ENCODE measurements at places on chromosomes 12 and 14. TPM values are rescaled to one million over a fixed set of nuclear protein-coding genes. Genes with fewer than 3 reads are reported as not detected.
A peak's percentile ranks its signal among the peaks of the same experiment; 100 is the strongest.

DNA sequence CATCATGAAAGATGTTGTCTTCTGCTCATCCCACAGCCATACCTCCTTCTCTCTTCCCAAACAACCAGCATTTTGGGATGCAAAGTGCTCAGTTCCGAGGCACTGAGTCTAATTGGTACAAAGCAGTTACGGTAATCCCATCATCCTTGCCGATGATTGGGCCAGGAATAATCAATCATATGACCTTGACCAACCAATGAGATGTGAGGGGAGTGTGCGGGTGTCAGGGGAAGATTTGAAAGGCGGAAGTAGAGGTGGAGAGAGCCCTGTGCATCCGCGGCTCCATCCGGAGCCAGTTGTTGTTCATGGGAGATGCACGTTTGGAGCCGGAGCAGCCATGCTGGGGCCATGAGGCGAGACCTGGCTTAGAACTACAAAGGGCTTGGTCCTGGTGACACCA lies 67.3 kb downstream of the SYNE3 start:
- no peak for DNase-seq

DNA sequence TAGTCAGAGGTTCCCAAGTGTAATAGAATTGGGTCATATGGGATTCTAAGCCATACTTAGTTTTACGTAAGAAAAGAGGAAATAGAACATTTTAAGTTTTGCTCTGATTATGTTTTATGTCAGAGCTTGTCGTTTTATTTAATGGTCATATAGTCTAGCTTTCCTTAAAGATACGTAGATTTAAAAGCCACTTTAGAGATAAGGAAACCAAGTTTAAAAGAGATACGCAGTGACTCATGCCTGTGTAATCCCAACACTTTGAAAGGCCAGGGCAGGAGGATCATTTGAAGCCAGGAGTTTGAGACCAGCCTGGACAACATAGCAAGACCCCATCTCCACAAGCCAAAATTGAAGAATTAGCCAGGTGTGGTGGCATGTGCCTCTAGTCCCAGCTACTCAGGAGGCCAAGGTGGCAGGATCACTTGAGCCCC lies 19.5 kb downstream of the MAPK1IP1L start:
- DNase-seq: no peak

Gene KCNH3
- 2.2 TPM for total RNA-seq

DNA sequence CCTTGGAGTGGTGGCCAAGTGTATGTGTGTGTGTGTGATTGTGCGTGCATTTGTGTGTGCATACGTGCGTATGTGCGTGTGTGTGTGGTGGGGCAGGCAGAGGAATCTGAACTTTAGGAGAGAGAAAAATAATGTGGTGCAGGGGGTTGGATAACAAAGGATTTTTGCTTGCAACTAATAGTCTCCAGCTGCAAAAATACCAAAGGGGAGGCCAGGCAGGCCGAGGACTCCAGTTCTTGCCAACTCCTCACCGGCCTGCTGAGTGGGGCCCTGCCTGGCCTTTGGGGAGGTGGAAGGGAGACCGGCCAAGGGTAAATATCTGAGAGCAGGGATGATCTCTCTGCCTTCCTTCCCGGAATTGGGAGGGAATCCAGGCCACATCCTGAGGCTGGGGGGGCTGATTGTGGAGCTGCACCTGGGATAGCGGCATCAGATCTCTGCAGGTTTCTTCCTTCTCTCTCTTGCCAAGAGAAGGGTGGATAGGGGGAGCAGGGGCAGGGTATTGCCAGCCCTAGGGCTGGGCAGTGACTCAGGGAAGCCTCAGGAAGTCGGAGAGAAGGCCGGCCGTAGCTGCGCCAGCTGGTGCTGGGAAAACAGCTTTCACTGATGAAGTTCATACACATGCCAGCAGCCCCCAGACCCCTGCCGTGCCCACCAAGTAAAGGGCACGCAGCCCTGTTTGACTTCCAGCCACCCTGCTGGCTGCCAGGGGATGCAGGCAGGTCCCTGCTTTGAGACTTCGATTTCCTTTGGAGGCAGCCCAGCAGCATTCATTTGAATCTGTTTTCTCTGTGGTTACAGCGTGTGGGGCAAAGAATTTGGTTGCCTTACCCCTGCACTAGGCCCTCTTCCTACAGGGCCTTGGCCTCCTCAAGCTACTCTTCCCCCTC lies 4.6 kb upstream of the LRP1-AS start:
- DNase-seq: peak; percentile 95

DNA sequence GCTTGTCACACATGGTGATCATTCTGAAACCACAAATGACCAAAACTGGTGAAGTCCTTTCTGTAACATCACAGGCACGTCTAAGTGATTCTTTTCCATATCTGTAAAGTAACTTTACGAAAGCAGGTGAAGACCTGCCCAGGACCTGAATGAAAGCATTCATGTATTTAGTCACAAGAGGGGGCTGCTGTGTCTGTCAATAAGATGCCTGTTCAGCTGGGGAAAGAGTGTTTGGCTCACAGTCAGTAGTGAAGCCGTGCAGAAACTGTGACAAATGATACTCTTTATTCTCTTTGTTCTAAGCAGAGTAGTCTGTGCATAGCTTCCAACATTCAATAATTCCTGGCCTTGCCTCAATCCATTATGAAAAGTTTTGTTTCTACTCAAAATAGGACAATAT lies 373.5 kb upstream of the OR4E1 start:
- no peak for DNase-seq

GRCh38 chr12:79364197-79364596 lies 326.6 kb downstream of the PAWR start:
- DNase-seq: no peak

GRCh38 chr14:66596241-66596985 lies 88.5 kb downstream of the GPHN start:
- DNase-seq: no peak

DNA sequence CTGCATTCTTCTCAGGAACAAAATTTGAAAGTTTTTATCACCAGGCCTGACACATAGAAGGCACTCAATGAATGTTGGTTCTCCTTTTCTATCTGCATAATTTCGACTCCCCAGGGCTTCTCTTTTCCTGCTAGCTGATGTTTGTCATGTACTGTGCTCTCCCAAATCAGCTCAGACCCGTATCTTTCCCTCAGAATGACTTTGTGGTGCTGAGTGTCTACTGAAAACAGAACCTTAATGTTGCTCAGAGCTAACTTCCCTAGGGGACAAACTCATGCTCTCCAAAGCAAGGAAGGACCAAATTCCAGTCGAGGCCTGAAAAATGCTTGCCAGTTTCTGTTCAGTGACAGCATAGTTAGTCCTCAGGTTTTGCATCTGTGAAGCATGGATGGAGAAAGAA lies 1.9 kb downstream of the ARHGDIB start:
- DNase-seq: no peak

Gene AMDHD1
- total RNA-seq: 0.54 TPM

- DNase-seq: no peak
These were observed 2.7 kb upstream of the RABGGTA start for GRCh38 chr14:24274101-24274543.

- no peak for DNase-seq
These were observed 10.3 kb downstream of the CLMN start for GRCh38 chr14:95309261-95310051.

DNA sequence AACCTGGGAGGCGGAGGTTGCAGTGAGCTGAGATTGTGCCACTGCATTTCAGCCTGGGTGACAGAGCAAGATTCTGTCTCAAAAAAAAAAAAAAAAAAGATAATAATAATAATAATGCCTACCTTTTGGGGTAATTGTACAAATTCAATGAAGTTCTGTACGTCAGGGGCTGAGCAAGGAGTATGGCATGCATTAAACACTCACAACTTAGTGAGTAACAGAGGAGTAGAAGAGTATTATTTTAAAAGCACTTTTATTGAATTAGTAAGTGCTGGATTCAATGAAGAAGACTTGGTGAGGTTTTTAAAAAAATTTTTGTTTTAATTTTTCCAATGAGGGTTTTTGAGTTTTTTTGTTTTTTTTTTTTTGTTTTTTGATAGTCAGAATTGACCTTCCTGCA lies 783.6 kb upstream of the TBX3 start:
- DNase-seq: no peak

DNA sequence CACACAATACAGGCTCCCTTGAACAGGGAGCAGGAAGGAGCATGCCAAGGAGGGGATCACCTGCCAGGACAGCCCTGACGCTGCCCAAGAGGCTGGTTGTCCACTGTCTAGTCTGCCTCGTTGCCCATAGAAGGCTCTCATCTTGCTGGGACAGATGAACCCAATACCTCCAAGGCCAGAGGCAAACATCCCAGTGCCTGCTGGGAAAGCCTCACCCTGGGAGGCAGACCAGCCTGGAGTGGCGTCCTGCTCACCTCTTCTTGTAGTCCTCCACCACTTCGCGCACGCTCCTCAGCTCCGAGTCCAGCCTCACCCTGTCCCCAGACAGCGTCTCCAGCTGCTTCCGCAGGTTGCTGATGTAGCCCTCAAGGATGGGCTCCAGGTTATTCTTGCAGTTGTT lies 2.4 kb downstream of the KRT73 start:
- no peak for DNase-seq

GRCh38 chr12:49824895-49825294 lies 3.3 kb downstream of the NCKAP5L start:
- no peak for DNase-seq

- DNase-seq: no peak
These were observed 28.0 kb downstream of the NELL2 start for GRCh38 chr12:44847888-44848702.

DNA sequence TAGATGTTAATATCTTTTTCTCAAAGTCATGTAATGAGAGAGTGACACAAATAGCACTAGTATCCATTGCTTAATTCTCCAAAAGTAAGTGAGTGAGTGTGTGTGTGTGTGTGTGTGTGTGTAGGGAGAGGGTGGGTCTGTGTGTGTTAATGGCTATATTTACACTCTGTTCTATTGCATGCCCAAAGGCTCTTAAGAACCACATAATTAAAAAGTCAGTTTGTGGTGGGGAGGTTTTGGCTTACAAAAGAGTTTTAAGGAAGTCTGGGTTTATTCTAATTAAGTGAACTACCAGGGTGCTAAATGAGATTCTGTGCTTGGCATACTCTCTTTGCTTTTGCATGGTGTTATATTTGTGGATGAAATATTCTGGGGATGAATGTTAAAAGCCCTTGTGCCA lies 1897.6 kb upstream of the FLRT2 start:
- no peak for DNase-seq

DNA sequence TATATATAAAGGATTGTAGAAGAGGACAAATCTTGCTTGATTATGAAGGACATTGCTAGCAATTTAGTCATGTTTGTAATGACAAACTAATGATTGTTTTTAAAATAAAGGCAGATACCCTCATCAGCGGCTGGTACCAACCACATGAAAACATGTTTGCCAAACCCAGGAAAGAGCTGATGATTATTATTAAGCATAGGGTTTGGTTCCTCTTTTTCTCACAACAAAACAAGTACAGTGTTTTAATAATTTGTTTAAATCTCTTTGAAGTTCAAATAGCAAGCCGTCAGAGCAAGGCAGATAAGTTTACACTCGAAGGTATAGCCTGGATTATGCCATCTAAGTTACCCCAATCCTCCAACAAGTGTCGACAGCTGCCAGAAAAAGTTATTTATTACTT lies 5.3 kb upstream of the SINHCAF start:
- DNase-seq: no peak

Gene IFNG-AS1
- total RNA-seq: not detected

Gene DBX2
- total RNA-seq: 0.73 TPM

DNA sequence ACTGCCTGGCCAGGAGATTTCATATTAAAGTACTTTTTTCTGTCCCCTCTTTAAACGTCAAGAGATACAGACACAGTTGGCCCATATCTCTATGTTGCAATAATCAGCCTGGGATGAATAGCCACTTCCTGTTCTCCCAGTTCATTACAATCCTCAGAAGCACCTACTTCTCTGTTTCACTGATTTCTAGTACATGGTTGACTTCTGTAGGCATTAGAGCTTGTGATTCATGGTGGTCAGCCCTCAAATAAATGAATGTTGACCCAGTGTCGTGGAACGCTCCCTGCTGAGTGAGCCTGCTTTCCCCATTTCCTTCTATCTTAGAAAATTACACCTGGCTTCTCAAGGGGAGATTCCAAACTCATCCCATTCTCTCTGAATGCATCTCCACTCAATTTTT lies 416.7 kb downstream of the PDZRN4 start:
- DNase-seq: no peak

DNA sequence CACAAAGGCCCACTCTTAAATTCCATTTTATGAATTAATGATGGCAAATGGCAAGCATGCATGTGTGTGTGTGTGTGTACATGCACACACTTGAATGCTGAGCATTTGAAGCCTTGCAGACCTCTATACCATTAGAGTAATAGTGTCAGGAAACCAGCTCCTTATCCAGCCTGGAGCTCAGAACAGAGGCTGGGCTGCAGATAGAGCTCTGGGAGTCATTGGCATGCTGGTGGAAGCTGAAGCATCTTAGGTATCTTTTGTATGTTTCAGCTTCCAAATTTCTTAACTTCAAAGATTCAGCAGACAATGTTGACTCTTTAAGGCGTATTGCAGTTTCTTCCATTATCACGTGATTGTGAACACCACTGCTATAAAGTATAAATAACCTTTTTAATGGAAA lies 192.9 kb upstream of the ARHGAP5 start:
- DNase-seq: no peak

Gene ASB2
- 0.54 TPM for total RNA-seq

GRCh38 chr12:32884962-32885361 lies 11.6 kb downstream of the PKP2 start:
- no peak for DNase-seq

Gene HOTAIR
- total RNA-seq: not detected

DNA sequence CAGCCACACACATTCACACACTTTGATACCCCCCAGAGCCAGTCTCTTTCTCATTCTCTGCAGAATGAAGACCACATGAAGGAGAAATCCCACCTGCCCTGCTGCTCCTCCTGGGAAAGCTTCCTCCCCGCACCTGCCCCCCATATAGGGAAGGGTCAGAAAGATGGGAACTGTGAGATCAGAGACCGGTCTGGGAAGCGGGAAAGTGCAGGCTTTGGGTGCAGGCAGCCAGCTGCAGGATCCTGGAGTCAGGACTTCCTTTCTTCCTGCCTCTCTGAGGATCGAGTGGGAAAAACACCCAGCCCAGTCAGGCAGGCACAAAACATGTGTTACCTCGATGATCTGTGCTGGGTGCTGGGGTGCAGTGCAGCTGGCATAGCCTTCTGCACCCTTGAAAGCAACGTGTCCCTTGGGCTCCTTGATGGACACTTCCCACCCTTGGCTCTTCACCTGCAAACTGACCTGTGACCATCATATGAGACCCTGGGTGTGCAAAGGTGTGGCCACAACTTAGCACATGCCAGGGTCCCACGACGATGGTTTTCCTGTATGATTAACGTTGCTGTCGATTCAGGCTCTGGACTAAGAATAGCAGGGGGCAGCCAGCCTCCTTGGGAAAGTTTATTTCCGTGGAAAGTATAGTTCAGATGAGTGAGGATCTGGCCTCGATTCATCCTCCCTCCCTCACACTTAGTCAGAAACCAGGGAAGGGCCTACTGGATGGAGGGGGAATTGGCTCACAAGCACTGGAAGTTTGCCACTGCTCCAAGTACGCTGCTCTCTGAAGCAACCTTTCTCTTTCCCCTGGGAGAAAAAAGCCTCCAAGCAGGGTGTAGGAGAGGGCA lies 105.4 kb upstream of the MED13L start:
- DNase-seq: no peak

Gene LMO3
- total RNA-seq: 62.1 TPM

Gene SERPINA3
- total RNA-seq: 0.73 TPM

All from cerebellum (tissue), 4 donors.